ENCODE measurements at places on chromosomes 16 and 17.

DNA sequence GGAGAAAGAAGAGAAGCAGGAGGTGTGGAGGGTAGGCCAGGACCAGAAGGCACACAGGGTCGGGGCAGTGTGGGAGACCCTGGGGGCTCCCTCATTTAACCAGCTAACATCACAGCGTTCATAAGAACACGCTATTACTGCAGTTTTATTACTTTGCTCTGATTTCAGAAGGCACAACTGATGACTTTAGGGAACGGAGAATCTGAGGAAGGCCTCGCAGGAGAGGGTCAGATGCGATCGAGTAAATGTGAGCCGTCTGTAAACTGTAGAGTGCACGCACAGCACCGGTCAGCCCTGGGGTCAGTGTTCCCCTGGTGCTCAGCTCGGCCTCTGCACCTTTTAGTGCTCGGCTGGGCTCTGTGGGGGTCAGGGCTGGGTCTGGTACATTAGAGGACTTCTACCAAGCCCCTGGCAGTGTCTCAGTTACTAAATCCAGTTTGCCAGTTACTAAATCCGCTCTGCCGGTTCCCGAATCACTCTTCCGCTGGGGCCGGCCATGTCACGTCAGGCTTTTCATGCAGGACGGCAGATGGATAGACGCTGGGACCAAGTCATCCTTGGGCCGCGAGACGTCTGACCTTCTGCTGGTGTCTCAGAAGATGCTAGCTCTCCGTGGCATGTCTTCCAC is 325.9 kb downstream of the SEC14L1 start:
- DNase-seq = no peak

GRCh38 chr16:68229431-68230175 is 6.3 kb downstream of the ESRP2 start:
- peak; percentile 37 for DNase-seq

DNA sequence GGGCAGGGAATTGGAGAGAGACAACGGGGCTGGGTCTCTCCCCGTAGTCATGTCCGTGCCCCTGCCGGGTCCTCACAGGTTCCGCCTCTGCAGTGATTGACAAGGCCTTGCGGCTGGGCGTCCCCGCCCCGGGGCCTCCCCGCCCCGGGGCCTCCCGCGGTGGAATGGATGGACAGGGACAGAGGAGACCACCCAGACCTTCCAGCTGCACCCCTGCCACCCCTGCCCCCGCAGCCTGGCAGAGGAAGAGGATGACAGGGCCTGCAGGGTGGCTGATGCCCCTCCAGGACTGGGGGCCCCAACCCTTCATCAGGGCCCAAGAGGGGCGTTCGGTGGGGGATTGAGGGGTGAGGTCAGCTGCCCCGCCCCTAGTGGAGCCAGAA is 216.4 kb upstream of the CIBAR2 start:
- DNase-seq = no peak

GRCh38 chr17:41972571-41973407 is 6.2 kb downstream of the CNP start:
- peak; percentile 33 for DNase-seq

- DNase-seq = no peak
Observed at GRCh38 chr16:4388271-4389021, 16.8 kb downstream of the VASN start.

DNA sequence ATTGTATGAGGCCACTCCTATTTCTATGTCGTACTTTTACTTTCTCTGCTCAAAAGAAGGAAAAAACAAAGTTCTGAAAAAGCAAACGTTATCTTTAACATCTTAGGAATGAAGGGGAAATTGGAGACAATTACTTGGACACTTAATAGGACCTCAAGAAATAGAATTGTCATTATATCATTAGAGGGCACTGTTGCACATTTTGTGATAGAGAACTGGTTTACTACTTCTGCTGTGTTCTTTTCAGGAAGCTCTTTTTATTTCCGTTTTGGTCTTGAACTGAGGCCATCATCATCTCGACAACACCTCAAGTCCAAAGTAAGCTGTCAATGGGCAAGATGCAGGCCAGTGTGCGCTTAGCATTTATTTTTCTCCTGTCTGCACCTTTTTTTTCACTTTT is 14.6 kb downstream of the COG4 start:
- DNase-seq = peak; percentile 8

GRCh38 chr17:29977836-29978235 is 36.4 kb downstream of the EFCAB5 start:
- no peak for DNase-seq

DNA sequence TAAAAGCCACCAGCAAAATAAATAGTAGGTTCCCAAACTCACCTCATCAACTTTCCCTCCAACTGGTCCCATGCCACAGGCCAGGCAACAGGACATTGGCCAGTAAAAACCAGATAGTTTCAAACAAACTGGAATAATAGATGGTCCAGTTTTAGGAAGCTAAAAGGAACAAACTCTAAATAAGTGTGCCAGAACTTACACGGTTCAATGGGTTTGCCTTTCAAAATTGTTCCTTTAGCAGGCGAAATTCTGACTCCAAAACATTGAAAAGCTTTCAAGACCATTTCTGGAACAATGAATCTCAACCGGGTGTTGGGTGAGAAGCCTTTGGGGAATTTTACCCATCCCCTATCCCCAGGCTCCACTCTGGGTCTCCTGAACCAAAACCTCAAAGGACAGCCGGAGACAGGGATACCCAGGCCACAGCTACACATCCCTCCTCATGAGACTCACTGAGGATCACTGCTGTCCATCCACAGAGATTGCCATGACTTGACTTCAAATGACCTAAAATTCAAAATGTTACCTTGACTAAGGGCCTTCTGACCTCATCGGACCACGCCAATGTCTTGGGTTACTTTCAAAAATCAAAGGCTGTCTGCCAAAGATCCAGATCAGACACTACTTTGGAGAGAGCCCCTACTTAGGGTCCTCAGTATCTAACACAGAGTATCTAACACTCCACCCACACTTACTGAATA is 13.0 kb downstream of the AXIN2 start:
- DNase-seq = no peak

GRCh38 chr17:82332669-82333278 is 792 bp downstream of the SECTM1 start:
- DNase-seq = peak; percentile 17
